ENCODE measurements at places on chromosomes 11 and 22.

- DNase-seq: no peak
Measured at GRCh38 chr11:46599340-46600193, 5.7 kb upstream of the AMBRA1 start.

GRCh38 chr11:128695539-128696221, 1.8 kb downstream of the FLI1 start:
- DNase-seq: no peak

DNA sequence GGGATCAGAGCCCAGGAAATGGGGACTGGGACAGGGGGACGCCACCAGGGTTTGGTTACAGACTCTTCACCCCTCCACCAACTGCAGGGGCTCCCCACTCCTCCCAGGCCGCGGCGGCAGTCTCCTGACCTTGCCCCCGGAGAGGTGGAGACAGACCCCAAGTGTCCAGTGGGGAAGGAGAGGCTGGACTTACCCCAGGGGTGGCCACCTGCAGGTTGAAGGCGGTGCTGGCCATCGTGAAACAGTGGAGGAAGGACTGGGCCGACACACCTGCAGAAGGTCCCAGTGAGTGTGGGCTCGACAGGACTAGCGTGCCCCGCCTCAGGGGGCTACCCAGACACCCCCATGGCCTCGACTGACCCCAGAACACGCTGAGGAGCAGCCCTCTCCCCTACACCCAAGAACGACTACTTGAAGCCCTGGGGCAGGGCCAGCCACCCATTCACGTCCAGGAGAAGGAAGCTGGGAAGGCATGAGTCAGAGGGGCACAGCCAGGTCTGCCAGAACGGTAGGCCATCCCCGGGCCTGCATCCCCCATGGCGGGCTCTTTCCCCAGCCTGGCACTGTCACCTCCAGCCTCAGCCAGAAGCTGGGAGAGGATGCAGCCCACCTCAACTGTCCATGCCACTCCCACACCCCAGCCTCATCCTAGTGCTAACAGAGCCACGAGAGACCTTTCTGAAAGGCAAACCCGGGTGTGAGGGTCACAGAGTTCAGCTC, 2.3 kb downstream of the GATD1 start:
- no peak for DNase-seq

DNA sequence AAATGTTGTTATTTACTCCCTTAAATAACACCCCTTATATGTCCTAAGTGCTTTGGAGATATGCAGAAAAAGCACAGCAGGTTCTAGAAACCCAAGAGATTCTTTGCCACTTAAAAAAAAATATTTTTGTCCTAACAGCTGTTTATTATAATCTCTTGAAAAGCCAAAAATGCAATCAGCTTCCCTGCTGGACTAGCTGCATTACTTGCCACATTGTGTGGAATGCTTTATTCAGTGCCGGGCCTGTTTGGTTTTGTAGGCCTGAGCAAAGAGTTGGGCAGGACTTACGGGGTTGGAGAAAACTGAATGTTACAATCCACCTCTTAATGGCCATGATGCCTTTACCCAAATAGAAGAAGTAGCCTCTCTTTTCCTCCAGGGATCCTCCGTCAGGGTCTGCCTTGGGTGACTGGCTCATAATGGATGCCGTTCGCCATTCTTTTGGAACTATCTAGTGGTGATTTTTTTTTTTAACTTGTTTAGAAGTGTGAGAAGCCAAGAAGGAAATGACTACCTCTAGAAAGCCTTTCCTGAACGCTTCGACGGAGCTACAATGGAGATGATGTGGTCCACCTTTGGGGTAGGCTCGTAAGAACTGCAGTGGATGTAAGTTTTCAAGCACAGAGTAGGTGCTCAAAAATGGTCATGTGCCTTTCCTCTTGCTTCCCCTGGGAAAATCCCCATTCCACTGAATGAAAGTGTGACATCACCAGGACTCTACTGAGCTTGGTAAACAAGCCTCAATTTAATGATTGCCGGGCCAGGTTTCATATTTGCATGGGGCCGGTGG, 241.3 kb upstream of the NCAM1 start:
- no peak for DNase-seq

DNA sequence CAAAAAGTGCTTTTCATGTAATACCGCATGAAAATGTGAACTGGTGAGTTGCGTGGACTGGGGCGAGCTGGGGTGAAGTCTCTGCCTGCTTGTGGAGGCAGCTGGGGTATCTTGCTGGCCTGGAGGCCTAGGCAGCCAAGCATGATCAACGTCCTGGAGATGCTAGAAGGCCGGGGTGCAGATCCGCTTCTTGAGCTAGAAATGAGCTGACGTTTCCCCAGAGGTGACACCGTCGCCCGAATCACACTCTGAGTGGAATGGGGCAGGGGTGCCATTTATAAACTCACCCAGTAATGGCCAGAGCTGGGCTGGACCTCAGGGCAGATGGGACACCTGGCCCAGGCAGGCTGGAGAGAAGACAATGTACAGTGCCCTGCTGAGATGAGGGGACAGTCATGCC, 1513.0 kb downstream of the TBC1D22A start:
- DNase-seq: no peak

DNA sequence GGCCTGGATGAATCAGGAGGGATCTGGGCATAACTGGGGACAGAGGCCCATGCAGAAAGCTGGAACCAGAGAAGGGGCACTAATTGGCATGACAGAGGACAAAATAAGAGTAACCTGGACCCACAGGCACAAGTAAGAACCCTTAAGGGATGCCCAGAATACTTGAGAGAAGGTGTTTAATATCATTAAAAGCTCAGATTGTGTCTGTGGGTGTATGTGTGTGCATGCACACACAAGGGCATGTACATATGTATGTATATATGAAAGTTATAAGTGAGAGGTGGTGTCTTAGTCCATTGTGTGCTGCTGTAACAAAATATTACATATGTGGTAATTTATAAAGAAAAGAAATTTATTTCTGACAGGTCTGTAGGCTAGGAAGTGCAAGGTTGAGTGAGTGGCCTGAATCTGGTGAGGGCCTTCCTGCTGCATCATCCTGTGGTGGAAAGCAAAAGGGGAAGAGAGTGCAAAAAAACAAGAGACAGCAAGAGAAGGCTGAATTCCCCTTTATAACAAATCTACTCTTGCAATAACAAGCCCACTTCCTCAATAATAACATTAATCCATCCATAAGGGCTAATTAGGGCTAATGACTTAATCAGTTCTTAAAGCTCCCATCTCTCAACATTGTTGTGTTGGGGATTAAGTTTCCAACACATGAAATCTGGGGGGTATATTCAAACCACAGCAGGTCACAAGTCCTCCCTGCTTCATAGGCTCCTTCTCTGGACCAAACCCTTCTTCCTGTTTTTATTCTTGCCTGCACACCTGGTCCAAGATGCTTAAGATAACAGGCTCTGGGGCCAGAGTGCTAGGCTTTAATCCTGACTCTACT, 68.3 kb upstream of the POU2AF2 start:
- DNase-seq: no peak

GRCh38 chr11:101470881-101471520, 112.8 kb downstream of the TRPC6 start:
- no peak for DNase-seq

GRCh38 chr11:23311986-23312940, 452.0 kb upstream of the CCDC179 start:
- DNase-seq: no peak

- no peak for DNase-seq
Measured at GRCh38 chr11:67483831-67484665, 1.2 kb downstream of the AIP start.

DNA sequence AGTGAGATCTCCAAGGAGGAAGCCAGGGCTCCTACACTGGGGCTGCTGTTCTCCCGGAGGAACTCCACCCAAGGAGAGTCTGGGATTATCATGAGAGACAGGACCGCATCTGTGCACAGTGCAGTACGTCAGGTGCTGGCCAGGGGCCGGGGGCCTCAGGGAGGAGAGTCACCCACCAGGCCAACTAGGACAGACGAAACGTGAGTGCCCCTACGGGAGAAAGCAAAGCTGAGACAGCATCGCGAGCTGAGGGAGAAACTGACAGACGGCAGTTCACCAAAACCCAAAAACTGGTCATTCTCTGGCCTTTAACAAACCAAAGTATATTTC, 273.4 kb downstream of the BRD1 start:
- DNase-seq: no peak

DNA sequence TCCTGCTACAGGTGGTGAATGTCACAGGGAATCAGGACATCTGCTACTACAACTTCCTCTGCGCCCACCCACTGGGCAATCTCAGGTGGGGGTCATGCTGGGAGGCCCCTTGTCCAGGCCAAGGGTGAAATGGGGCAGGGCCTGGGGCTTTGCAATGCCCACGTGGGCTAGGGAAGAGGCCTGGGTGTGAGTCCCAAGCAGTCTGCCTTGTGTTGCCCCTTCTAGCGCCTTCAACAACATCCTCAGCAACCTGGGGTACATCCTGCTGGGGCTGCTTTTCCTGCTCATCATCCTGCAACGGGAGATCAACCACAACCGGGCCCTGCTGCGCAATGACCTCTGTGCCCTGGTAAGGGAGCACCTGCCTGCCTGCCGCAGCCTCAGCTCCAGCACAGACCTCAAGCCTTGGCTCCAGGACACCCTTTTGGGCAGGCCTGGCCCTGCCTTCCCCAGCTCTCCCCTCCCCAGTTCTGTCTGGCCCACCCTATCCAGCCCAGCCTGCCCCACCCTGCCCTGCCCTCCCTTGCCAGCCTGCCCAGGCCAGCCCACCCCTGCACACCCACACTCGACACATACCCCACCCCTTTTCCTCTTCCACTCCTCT, 9.1 kb upstream of the TAGLN start:
- DNase-seq: no peak

- DNase-seq: peak; percentile 23
Measured at GRCh38 chr11:32809313-32809712, 14.9 kb upstream of the CCDC73 start.

DNA sequence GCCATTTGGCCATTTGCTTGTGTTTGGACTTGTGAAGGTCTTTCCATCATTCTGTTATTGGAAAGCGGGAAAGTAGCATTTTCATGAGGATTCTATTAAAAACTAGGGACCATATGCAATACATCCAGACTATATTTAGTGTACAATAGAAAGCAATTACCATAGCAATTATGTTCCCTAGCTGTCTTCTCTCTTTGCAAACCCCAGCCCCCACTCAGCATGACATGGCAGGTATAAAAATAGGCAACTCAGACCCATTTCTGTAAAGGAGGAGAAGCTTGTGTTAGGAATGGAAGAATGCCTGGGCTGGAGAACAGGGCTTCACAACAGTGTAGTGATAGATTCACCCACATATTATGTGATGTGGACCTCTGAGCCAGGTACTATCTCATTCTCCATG, 12.4 kb downstream of the OR51B6 start:
- DNase-seq: no peak

DNA sequence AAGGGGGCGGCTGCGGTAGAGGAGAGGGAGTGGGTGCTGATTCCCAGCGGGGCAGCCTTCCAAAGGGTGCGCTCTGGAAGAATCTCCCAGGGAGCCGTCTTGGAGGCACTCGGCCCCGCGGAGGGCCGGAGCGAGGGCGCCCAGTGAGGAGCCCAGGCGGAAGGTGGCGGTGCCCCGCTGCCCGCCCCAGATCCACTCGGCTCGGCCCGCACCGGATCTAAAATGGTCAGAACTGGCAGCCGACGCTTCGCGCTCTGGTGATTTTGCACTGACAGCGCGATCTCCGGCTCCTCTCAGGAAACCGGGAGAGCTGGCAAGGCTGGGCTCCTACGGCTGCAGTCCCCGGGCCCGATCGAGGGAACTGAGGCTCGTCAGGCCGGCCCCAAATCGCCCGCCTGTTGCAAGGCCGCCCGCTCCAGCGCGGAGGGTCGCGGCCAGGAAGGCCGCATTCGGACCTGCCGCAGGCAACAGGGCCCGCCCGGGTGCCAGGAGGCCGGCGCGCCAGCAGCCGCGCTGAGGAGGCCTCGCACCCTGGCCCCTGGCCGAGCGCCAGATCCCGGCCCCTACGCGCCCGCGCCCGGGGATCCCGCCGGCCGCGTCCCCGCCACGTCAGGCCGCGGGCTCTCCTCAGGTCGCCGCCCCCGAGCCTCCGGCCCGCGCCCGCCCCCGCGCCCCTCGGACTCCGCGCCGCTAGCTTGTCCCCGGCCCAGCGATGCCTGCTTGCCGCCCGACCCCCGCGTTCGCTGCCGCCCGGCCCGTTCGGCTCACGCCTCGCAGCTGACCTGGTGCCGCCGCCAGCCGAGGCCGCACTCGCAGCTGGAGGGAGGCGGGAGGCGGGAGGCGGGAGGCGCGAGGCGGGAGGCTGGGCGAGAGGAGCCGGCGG, at the start of gene KLHL22:
Gene KLHL22 (minus strand): TSS at position 818 of the 883 bp plus-strand sequence. CDS start 6,584 bp downstream, outside the sequence.
- no peak for DNase-seq

- no peak for DNase-seq
Measured at GRCh38 chr11:134027671-134028070, 41.2 kb upstream of the JAM3 start.

DNA sequence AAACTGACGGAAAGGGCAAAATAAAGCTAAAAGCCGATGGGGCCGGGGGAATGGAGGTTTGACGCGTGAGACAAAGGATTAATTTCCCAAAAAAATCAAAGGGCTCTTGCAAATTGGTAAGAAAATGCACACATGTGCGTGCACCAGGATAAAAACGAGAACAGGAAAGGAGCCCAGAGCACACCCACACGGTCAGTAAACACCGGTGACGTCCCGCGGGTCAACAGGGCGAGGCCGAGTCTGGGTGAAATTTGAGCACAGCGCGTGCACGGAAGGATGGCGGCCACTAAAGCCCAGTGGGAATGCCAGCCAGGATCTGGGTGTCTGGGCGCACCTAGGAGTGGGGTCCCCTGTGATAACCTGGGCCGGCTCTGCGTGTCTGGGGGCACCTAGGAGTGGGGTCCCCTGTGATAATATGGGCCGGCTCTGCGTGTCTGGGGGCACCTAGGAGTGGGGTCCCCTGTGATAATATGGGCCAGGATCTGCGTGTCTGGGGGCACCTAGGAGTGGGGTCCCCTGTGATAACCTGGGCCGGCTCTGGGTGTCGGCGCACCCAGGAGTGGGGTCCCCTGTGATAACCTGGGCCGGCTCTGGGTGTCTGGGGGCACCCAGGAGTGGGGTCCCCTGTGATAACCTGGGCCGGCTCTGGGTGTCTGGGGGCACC, 44.4 kb downstream of the BRSK2 start:
- DNase-seq: no peak

GRCh38 chr11:132048040-132048439, 677.6 kb downstream of the NTM start:
- no peak for DNase-seq

DNA sequence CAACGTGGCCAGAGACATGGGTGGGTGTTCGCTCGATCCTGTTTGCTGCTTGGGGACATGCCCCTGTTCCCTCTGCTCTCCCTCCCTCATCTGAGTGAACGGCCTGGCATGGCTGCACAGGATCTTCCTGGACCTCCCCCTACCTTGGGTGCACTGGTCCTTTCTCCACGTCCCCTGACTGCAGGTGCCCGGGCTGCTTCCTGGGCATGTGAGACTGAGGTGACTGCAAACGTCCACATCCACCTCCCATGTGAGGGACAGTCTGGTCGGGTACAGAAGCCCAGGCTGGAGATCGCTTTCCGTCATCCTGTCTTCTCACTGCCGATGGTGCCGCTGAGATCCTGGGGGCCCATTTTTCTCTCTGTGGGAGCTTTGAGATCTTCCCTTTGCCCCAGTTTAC, 11.8 kb downstream of the SULT4A1 start:
- no peak for DNase-seq

- no peak for DNase-seq
Measured at GRCh38 chr22:34993548-34993947, 72.4 kb upstream of the ISX start.

- DNase-seq: no peak
Measured at GRCh38 chr11:22742157-22742613, 75.8 kb downstream of the GAS2 start.

Measured in DMS153 (cell line).